Activated CD4-positive, alpha-beta T cell treated with anti-CD3 and anti-CD28 coated beads, Interleukin-2, amount 50 U/mL, for 24 hours (primary cell): ENCODE measurements at places on chromosomes 7 and 10.

GRCh38 chr10:71512761-71513539 is 116.2 kb downstream of the CDH23 start:
- no peak for DNase-seq

DNA sequence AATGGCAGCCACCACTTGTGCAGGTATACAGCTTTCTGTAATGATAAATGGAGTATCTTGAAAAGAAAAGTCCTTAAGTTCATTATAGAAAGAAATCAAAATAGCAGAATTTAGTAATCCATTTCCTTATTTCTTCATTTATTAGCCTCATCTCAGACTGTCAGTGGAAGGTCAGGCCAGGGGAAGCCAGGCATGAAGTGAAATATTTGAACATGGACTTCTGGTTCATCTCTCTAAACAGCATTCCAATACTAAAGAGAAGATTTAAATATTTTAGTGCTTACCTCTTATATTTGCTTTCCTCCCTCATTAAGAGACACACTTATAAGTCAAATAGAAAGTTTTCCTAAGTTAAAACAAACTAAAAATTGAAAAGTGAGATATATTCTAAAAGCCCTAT is 26.8 kb downstream of the TRDMT1 start:
- DNase-seq, result no peak

DNA sequence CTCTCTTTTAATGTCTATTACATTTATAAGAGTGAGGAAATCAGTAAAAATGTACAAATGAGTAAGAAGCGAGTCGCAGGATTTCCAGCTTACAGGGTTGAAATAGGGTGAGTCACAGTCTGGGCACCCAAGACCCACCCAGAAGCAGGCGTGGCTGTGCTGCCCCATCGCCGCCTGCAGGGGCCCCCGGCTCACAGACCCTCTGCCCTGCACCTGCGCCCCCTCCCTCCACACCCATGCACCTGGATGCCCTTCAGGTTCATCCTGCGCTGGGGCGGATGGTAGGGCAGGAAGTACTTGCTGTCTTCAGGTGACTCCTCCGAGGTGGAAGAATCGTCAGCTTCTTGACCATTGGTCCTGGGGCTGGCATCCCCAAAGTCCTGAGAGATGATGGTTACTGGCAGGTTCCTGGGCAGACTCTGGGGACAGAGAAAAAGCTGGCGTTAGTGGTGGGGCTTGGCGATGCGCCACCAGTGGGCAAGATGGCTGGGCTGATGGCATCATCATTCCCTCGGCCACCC is 90.2 kb upstream of the GNA12 start:
- no peak for DNase-seq

GRCh38 chr7:55946545-55946944 is 5.1 kb upstream of the MRPS17 start:
- DNase-seq, result no peak

GRCh38 chr7:151081170-151082101 is 827 bp upstream of the FASTK start:
- DNase-seq, result no peak
